ENCODE measurements at places on chromosomes 11 and 22.

DNA sequence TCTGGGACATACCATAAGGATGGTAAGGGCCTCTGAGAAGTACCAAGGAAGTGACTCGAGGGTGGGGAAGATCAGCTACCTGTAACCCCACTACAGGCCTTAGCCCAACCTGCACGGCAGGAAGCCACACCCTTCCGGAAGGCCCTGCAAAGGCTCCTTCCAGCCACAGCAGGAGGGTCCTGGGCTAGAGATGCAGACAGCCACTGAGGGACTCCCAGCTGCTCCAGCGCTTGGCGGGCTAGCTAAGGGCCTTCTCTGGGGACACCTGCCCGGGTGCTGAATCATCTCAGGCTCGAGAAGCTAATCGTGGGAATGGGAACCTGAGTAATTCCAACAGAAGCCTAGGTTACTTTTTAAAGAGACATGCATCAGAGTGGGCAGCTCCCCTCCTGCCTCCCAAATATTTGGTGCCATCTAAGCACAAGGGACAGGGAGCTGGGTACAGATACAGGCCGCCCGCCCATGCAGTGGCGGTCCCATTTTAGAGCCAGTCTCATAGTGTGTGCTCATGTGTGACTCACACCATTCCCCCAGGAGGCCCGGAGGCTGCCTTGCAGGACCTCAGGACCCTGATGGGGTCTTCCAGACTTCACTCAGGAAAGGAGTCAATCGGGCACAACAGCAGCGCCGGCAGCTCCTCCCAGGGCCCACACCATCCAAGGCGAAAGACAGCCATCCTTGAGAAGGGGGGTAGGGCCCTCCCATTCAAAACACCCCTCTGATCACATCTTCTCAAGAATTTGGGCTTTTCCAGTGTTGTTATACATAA lies 8.0 kb downstream of the MYH9 start:
- no peak for DNase-seq

GRCh38 chr11:70073871-70074371 lies 4.2 kb upstream of the ANO1 start:
- DNase-seq = peak; percentile 35

DNA sequence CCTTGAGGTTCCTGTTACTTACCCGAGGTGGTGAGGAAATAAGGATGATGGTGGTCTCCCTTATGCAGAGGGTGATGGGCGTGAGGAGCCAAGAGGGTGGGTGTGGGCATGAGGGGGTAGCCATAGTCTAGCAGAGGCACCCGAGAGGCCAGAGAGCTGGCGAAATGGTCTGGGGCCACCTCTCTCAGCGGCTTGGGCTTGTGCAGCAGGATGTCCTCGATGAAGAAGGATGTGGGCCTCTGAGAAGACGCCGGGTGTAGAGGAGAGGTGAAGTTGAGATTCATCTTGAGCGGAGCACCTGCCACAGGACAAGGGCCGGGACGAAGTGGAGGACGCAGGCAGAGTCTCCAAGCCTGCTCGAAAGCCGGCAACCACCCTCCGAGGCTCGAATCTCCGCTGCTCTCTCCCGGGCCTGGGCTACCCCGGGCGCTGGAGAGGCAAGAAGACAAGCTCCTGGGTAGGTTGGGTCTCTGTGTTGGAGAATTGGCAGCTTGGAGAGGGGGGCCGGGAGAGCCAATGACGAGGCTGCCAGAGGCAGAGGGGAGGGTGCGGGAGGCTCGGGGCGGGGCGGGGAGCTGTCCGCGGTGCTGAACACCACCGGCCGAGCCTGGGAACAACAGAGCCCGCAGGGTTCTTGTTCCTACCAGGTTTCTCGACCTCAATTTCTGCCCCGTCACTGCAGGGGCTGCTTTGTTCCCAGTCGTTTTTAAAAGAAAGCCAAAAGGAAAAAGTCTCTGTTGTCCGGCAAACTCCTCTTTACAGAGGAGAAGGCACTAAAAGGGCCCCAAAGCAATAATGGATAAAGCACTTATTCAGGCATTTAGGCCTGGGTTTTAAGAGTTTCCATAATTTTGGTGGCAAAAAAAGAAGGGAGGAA lies at the start of gene BSX:
Gene BSX, minus strand, starts transcription at position 447 of the 877 bp plus-strand sequence. Its CDS starts 163 bp downstream, at position 284.
- DNase-seq = peak; percentile 57

DNA sequence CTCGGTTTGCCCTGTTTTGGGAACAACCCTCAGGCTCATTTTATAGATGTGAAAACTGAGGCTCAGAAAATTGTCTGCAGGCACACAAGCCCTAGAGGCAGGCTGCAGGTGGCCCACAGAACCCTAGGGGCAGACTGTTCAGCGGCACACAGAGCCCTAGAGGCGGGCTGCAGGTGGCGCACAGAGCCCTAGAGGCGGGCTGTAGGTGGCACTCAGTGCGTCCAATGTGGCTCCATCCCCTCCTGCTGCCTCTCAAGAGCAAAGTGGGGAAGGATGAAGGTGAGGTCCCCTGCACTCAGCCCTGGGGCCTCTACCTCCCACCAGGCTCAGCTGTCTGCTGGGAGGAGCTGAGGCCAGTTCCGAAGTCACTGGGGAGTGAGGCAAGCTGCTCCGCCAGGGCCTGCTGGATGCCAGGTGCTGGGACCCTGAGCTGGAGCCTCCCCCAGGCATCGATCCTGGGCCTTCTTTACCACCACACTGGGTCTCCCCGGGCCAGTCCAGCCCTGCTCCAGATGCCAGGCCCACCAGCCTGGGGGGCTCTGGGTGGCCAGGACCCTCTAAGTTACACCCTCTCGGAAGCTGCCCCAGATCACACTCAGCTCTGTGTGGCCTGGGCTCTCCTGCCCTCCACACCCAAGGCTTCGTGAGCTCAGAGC lies 2.3 kb downstream of the ACY3 start:
- no peak for DNase-seq

DNA sequence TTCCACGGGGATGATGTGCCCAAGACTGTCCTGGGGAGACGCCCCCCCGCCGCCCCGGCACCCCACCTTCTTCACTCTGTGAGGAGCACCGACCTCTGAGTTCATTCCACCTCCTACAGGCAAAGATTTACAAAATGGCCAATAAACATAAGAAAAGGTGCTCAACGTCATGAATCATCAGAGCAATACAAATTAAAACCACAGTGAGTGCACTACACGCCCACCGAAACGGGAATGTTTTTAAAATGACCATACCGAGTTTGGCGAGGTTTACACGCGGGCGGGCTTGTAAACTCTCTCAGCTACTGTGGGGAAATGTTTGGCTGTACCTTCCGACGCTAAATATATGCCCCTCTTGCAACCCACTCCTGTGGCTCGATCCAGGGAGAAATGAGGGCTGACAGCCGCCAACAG lies 7.9 kb downstream of the NPTXR start:
- peak; percentile 19 for DNase-seq

DNA sequence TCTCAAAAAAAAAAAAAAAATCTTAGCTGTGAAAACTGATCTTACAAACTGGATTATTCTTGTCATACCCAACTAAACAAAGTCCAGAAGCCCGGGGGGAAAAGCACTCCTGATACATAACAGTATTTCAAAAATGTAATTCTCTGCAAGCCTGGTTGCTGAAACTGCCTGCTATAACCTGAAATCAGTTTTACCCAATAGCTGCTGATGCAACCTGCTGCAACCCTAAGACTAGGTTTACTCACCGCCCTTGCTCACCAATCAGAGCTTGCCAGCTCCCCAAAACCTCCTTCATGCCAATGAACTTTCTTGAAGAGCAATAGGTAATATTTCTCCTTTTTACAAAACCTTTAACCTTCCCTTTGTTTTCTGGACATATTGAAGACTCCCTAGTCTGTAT lies 12.4 kb downstream of the FGF19 start:
- peak; percentile 51 for DNase-seq

GRCh38 chr11:27118371-27118770 lies 77.8 kb downstream of the BBOX1 start:
- DNase-seq = peak; percentile 36

GRCh38 chr11:91244912-91245311 lies 979.7 kb upstream of the FAT3 start:
- DNase-seq = no peak

DNA sequence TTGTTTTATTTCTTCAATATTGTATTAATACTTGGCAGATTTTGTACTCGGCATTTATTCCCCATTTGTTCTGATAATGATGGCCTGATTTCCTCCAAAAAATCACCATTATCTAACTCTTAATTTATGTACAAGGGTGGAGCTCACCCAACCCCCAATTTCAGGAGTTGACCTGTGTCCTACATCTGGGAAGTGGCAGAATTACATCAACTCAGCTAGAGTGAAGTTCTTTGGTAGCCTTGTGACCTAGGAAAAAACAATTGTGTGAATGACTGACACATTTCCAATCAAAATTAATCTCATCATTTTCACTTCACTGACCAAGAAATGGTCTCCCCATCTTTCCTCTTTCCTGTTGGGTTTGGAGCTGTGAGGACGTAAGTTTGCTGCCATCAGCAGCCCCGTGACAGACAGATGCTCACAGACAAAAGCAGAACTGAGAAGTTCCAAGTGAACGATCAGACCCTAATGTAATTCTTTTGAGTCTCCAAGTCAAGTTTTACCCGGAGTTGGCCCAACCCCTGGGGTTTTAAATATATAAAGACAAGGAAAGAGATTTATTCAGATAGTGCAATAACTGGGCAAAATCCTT lies 16.6 kb upstream of the MS4A6E start:
- no peak for DNase-seq

DNA sequence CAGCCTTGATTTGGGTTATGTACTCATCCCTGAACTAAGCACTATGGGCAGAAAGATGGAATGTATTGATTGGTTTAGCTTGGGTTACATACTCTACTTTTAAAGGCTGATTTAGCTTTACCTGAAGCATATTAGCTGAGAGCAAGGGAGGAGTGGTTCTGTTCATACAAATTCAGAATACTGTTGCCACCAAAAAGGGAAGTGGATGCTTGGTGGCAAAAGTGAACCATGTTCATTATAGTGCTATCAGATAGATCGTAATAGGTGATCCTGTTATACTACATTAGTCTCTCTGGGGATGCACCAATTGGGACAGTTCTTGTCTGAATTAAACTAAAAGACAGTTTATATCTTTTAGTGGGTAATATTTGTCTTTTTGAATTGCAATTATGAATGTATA lies 44.5 kb upstream of the RRM1 start:
- DNase-seq = no peak

- DNase-seq = peak; percentile 89
Observed at GRCh38 chr11:26247340-26247739, 84.6 kb upstream of the ANO3 start.

GRCh38 chr11:95455228-95455970 lies 224.4 kb upstream of the SESN3 start:
- DNase-seq = peak; percentile 80

- peak; percentile 32 for DNase-seq
Observed at GRCh38 chr11:132464939-132465338, 1067.4 kb downstream of the OPCML start.

GRCh38 chr11:13283636-13284035 lies 6.0 kb downstream of the BMAL1 start:
- DNase-seq = no peak

DNA sequence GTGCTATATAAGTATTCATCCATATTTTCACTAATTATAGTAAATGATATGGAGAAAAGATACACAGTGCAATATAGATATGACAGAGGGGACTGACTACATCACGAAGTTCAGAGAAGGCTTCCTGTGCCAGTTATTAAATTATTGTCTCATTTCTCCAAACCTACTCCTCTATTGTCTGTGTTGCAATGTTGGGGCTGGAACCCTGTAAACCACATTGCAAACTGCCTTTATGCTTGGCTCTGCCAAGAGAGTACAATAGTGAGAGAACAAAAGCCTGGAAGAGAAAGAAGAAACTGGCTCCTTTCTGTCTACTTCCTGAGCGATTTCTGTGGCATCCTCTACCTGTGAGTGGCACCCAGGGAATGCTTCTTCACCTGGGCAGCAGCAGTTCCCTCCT lies 46.4 kb downstream of the ME3 start:
- DNase-seq = no peak

- peak; percentile 1 for DNase-seq
Observed at GRCh38 chr11:5129457-5129877, 8.7 kb downstream of the OR52A5 start.
